Suppressor macrophage treated with lipopolysaccharide for 1 hour (primary cell): ENCODE measurements at places on chromosomes 5 and 9.

- DNase-seq: no peak
Measured at GRCh38 chr5:125249400-125249799, 503.0 kb upstream of the ZNF608 start.

DNA sequence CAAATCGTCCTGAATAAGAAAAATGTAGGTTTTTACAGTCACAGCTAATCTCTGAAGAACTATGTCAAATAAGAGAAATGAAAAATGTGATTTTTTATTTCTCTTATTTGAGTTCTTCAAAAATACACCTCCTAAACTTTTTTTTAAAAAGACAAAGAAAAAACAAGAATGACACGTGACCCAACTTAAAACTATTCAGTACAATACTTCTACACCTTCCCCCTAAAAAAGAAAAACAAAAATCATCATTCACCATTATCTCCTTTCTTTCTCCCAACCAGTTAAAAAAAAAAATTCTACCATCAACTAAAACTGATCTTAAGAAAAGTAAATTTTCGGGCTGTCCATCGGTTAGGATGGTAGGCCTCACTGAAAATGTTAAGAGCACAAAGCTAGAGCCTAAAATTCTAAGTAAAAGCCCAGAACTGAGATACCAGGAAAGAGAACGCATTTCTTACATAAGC lies 2.1 kb downstream of the RNF145 start:
- DNase-seq: no peak

DNA sequence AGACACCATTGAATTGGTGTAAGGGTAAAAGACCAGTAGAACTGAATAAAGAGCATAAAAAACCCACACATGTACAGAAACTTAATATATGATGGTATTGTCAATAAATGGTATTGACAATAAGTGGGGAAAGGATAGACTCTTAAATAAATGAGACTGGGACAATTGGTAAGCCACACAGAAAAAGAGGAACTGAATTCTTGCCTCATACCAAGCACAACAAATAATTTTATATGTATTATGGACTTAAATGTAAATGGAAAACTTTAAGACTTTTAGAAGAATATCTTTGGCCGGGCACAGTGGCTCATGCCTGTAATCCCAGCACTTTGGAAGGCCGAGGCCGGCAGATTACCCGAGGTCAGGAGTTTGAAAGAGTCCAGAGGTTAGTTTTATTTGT lies 37.9 kb upstream of the PPP2CA start:
- no peak for DNase-seq

DNA sequence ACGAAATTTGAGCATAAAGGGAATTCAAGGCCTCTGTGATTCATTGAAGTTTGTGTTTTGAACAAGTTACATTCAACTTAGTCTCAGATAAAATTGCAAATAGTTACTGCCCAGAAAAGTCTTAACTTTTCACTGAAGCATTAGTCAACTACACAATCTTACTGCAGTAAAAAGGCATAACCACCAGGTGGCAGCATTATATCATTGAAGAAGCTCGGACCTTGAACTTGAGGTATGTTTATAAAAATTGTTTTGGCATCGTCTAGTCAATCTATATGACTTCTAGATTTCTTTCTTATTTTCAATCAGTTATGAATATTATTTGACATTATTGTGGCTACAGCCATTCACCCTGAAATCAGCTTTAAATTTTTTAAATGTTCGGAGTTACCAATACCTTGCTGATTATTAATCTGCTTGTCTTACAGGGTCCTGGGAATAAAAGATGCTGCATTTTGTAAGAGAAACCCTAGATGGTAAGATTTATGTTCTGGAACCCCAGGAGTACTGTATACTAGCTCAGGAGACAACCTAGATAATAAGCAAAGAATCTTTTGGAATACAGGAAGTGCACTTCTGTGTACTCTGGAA lies 83.9 kb upstream of the GRAMD2B start:
- DNase-seq: peak; percentile 77

DNA sequence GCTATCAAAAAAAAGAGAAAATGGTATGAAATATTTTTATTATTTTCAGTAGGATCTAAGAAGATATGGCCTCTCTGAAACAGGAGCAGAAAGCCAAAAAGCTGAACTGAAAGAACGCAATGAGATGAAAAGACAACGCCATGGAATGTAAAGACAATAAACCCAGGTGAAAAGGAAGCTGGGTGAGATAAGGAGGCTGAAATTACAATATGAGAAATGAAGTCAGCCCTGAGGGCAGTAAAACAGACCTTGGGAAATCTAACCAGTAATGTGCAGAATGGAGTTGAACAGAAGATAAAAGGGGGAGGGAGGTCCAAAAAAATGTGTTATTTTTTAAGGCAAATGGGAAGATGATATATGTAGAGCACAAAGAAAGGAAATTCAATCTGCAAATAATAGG lies 265.3 kb downstream of the ENC1 start:
- no peak for DNase-seq

GRCh38 chr5:39473156-39473775 lies 48.5 kb upstream of the DAB2 start:
- no peak for DNase-seq

DNA sequence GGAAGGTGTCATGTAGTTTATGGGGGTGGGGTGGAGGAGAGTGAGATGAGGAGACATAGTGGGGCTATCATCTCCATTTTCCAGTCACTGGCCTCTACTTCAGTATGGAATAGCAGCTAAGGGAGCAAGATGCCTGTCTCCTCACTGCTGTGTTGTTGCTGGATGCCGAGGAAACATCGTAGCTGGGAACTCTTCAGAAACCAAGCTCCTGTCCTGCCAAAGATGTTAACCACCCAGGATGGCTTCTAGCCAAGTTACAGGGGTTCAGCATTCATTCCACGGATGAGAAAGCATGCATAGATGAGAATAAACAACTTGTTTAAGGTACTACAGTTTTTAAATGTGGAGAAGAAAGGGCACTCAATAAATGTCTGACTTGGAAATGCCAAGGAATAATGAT lies 226.5 kb downstream of the ASTN2 start:
- DNase-seq: no peak

GRCh38 chr5:111385970-111386831 lies 126.1 kb downstream of the STARD4 start:
- no peak for DNase-seq

DNA sequence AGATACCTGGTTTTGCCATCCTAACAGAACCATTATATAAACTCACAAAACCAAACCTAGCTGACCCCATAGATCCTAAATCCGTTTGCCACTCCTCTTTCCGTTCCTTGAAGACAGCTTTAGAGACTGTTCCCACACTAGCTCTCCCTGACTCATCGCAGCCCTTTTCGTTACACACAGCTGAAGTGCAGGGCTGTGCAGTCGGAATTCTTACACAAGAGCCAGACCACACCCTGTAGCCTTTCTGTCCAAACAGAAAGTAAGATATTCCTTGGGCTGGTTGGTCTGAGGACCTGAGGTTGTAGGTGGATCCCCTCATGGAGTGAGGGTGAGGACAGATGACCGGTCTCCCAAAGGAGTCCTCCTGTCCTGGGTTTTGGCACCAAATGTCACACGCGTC lies 56.7 kb upstream of the NAA35 start:
- DNase-seq: no peak
